ENCODE measurements at places on chromosomes 1 and 21.

DNA sequence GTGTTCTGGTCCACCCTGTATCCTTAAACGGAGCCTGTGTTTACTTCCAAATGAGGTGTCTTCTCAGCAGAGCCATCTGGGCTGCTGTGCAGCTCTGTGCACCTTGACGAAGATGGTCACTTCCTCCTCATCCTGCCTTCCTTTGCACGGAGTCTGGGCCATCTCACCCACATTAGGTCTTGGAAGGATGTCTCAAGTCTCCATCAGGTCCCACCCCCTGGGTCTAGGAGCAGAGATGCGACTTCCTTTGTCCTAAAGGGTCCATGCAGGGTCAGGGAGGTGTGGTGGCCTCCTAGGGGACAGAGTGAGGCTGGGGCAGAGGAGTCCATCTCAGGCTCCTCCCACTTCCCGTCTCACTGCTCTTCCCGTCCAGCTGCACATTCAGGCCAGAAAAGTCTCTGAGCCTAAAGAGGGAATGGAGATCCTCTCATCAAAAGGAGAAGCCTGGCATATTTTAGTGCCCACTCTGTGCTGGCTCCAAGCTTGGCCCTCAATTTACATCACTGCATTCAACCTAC lies 209.2 kb downstream of the MATN1 start:
- no peak for DNase-seq

- no peak for DNase-seq
Measured at GRCh38 chr1:193656841-193657240, 470.4 kb upstream of the B3GALT2 start.

DNA sequence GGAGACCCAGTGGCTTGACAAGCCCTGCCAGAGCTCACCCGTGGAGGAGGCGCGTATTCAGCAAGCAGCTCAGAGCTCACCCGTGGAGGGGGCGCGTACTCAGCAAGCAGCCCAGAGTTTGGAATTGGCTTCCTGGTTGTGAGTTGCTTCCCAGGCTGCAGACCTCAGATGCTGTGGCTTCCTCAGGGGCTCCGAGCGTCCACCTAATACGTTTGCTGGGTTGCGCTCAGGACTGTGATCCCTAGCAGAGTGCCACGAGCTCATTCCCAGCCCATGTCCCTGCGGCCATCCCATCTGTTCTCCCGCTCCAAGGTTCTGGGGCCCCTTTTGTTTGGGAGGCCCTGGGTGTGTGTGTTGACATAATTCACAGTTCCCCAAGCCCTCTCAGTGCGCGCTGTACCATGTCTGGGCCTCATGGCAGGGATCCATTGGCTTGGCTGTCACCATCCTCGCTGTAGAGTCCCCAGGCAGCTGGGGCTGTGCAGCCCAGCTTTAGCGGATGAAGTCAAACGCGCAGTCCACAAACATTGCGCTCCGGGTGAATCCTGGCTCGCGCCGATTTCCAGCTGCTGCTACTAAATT lies 3.6 kb downstream of the AJAP1 start:
- DNase-seq: no peak

DNA sequence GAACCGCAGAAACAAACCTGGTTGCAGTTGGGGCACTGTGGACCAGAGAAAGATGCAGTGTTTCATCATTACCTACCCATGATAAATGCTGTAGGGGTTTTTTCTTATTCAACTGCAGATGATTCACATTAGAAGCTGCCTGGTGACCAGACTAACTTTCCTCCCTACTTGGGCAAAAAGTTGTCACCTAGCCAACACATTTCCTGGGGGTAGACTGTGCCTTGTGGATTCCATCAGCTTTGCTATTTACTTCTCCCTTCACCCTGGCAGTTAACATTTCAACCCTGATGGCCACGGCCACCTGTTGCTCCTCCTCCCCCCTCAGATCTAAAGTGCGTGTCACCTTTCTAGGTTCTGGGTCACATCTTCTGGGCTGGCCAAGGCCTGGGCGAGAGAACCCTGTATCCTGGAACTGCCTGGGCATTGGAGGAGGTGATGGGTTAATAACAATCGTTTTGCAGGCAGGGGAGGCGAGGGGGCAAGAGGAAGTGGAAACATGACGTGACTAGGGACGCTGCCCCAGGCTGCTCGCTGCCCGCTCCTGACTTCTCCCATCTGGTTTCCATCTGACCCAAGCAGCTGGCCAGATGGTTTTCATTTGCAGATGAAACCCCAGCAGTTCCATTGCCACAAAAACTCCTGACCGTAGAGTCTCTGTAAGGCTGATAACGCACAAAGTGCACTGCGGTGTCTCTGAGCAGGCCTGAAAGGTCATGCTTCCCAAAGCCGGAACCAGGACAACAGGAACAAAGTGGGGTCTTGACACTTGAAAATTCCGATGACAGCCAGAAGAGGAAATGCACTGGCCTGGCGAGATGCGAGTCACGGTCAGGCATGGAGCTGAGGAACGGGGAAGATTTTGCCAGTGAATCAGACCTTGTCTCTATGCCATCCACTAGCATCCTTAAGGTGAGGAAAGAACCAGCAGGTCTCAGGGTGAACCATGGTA lies 36.6 kb downstream of the CAPZB start:
- DNase-seq: peak; percentile 71

- no peak for DNase-seq
Measured at GRCh38 chr1:241532864-241533263, 686 bp downstream of the KMO start.

- DNase-seq: no peak
Measured at GRCh38 chr1:175866776-175867175, 123.4 kb upstream of the TNR start.

- no peak for DNase-seq
Measured at GRCh38 chr1:22780696-22781095, 70.1 kb downstream of the EPHB2 start.

GRCh38 chr1:188424176-188424575 lies 1595.4 kb downstream of the PLA2G4A start:
- no peak for DNase-seq
